ENCODE measurements at places on chromosomes 12 and 14. TPM values are rescaled to one million over a fixed set of nuclear protein-coding genes. Genes with fewer than 3 reads are reported as not detected.

- DNase-seq = no peak
Observed at GRCh38 chr14:94394025-94394493, 5.7 kb upstream of the SERPINA1 start.

- DNase-seq = no peak
Observed at GRCh38 chr14:101584055-101584859, 23.0 kb downstream of the DIO3 start.

DNA sequence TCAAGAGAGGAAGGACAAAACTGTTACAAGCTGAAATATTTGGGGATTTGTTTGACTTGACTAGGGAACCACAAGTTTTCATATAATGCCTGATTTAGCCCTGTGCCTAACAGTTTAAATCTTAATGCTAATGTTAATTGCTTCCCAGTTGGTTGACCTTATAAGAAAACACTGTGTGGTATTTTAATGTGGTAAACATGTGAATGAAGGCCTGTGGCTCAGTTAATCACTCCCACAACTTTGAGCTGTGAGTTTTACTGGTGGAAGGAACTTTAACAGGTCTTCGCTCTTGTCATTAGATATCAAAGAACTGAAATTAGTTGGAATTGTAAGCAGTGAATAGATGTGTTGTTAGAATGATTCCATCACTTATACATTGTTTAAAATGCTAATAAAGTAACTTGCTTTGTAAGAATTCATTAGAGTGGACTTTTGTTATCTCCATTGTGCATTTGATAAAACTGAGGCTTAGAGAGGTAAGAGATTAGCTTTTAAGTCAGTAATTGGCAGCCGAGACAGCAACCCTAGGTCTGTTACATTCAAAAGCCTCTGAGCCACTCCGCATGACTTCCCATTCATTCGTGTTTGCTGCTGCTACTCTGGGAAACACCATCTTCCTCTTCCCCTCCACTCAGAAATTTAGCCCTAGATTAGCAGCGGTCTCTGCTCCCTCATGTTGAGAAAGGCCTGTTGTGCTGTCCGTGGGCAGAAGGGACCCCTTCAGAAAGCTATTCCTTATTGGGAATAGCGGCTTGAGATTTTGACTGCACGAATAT lies 1.0 kb upstream of the TBK1 start:
- DNase-seq = no peak

DNA sequence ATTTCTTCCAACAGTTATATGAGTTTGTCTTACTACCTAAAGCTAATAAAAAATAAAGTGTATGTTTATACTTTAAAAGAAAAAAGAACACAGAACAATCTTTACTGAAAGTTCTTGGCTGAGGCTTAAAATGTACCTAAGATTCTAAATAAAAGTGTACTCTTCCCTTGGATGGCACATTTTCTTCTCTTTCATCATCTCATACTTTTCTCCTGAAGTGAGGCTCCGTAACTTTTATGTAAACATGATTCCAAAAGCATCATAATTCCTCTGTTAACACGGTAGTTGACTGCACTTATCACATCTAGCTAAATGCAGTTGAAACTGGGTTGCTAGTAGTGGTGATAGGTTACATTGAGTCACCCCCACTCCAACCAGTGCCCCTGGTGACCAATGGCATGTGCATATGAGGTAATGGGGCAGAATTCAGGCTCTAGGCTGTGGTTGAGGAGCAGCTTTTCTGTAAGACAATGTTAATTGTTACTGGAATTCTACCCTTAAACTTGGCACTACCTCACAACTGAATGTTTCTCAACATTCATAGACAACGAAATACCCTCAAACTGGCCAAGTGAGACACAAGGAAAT lies 38.4 kb downstream of the WASHC3 start:
- DNase-seq = no peak

- DNase-seq = no peak
Observed at GRCh38 chr12:24591715-24592440, 357.0 kb downstream of the BCAT1 start.

DNA sequence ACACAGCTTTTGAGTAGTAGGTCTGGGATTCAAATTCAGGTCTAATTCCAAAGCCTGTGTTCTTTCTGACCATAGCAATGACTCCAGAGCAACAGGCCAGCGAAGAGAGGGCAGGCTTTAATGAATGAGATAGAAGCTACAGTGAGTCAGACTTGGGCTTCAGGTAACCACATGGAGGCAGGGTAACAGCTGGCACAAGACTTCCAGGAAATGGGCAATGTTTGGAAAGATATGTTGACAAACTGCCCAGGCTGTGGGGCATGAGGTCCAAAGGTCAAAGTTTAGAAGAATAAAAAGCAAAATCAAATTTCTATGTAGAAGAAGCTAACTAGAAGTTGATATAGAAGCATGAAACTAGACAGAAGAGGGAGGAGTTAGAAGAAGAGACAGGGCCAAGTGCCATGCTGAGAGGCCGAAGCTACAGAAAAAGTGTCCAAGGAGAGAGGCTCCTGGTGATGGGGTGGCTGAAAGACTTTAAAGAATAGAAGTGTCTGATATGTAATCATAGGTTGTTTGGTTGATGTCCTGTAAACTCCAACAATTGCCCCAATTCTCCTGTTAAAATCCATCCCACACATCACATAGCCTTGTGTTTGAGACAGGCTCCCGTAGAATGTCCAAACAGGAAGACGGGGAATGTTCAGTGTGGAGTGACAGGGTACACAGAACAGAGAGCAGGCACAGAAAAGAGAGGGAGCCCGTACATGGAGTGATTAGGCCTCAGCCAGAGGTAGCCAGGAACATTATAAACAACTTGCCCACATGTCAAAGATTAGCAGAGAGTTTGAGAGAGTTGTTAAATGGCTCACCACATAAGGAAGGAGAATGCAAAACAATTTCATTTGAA lies 384.7 kb downstream of the CCDC91 start:
- DNase-seq = no peak

- DNase-seq = no peak
Observed at GRCh38 chr12:34393086-34393820, 371.0 kb downstream of the ALG10 start.

GRCh38 chr14:23559010-23559925 lies 3.2 kb downstream of the THTPA start:
- no peak for DNase-seq

DNA sequence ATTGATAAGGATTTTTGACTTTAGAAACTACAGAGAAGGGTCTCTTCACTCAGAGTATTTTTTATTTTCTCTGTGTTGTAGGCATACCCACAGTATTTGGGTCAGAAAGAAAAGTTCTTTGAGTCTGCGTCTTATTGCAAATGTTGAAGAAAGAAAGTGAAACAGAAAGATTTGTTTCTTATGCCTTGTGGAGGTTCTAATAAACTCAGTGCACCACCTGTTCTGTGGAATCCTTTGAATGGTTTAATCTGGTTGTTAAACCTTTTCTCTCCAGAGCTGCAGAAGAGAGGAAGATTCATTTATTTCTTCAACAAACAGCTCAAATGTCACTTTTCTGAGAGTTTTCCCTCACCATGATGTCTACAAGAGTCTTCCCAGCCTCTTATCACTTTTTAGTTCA lies 146.6 kb upstream of the PLEKHG7 start:
- DNase-seq = no peak

- no peak for DNase-seq
Observed at GRCh38 chr12:104508752-104509446, 52.2 kb downstream of the CHST11 start.

DNA sequence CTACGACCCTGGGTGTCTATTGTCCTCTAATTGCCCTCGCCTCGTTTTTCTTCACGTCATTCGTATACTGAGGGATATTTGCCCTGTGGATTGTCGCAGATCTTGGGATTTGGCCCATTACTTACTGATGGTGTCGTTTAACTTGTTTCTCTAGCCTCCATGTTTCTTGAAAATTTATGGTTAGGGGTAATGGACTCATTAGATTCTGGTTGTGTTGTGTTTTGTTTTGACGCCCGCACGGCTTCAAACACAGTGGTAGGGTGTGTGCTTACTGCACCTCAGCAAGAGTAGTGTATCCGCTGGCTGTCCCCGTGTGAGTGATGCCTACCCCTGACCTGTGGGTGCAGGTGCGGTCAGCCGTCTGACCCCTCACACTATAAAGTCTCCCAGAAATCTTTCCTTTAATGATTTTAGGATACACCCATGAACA lies 874 bp upstream of the RNU6-8 start:
- DNase-seq = no peak

DNA sequence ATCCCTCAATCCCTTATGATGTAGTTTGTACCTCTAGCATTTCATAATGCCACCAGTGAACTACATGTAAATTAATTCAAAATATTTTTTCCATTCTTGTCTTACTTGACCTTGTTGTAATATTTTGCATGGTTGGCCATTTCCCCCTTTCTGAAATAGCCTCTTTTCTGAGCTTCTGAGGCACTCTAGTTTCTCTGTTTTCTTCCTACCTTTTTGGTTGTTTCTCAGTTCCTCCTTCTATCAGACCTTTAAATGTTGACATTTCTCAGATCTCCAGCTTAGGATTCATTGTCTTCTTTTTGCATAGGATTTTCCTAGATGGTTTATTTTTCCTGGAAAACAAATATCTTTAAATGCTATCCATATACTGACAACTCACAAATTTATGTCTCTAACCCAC lies 9.8 kb upstream of the RMST start:
- no peak for DNase-seq

- DNase-seq = no peak
Observed at GRCh38 chr12:1481906-1482305, 112.5 kb downstream of the FBXL14 start.

GRCh38 chr12:93177208-93178153 lies 200.2 kb upstream of the NUDT4 start:
- DNase-seq = no peak

GRCh38 chr12:116406529-116406928 lies 129.0 kb upstream of the MED13L start:
- DNase-seq = no peak

- no peak for DNase-seq
Observed at GRCh38 chr14:30903285-30904124, 29.1 kb downstream of the COCH start.

- no peak for DNase-seq
Observed at GRCh38 chr14:35932659-35933159, 106.6 kb downstream of the BRMS1L start.

GRCh38 chr12:94170690-94171594 lies 22.6 kb downstream of the PLXNC1 start:
- DNase-seq = no peak

The IQSEC3 gene
- 4.1 TPM for total RNA-seq

The NKX2-1 gene
- total RNA-seq = 0.82 TPM

The DTX1 gene
- total RNA-seq = 18.3 TPM

The CISTR gene
- not detected for total RNA-seq

The STYK1 gene
- total RNA-seq = 2.9 TPM

The KRT2 gene
- total RNA-seq = not detected

The TULP3 gene
- 6.9 TPM for total RNA-seq

The KIF26A gene
- 13.0 TPM for total RNA-seq

The FOXA1 gene
- not detected for total RNA-seq

Data from frontal cortex (tissue), 4 donors.